CD4-positive, alpha-beta T cell treated with Interferon alpha-2 for 1 hour (primary cell): ENCODE measurements at places on chromosomes 3 and 15.

DNA sequence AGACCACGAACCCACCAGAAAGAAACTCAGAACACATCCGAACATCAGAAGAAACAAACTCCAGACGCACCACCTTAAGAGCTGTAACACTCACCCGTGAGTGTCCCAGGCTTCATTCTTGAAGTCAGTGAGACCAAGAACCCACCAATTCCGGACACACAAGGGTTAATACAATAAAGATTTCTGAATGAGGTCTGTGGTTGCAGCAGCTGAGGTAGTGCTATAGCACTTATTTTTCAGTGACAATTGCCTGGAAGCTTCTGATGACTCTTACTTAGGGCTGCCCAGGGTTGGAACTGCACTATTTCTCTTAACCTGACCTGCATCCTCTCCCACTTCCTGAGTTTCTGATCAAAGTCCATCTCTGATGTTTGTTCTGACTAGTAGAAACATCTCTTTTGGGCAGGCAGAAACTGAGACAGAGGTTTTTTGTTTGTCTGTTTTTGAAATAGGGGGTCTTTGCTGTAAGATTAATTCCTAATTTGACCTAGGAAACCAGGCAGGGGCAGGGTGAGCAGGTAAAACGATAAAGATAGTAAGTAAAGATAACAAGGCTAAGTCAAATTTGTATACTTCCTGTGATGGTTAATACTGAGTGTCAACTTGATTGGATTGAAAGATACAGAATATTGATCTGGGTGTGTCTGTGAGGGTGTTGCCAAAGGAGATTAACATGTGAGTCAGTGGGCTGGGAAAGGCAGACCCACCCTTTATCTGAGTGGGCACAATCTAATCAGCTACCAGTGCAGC is 169.1 kb downstream of the GAP43 start:
- no peak for DNase-seq

DNA sequence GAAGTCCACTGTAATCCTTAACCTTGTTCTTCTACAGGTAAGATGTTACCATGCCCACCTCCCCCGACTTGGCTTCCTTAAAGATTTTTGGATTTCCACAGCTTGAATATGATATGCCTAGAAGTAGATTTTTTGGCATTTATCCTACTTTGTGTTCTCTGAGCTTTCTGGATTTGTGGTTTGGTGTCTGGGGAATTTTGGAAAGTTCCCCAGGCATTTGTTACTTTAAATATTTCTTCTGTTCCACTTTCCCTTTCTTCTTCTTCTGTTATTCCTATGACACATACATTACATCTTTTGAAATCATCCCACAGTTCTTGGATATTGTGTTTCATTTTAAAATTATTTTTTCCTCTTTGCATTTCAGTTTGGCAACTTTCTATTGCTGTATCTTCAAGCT is 122.1 kb upstream of the TMEM108 start:
- DNase-seq, result no peak

DNA sequence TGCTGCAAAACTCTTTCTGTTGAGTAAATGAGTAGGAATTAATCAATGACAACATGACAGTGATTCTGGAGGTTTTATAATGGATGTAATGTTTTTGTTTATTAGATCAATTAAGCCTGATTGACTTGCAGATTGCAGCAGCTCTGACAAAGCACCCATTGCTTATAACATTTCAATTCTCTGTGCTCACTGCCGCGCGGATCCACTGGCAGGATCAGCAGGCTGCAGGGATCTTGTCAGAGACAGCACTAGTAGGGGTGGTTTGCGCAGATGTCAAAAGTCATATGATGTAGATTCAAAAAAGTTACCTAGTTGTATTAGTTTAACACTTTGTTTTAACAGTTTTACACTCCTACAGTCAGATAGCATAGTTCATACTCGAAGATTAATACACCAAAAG is 93.4 kb downstream of the MBNL1 start:
- no peak for DNase-seq

- DNase-seq, result no peak
Observed at GRCh38 chr3:150984066-150984465, 11.5 kb upstream of the CLRN1 start.

DNA sequence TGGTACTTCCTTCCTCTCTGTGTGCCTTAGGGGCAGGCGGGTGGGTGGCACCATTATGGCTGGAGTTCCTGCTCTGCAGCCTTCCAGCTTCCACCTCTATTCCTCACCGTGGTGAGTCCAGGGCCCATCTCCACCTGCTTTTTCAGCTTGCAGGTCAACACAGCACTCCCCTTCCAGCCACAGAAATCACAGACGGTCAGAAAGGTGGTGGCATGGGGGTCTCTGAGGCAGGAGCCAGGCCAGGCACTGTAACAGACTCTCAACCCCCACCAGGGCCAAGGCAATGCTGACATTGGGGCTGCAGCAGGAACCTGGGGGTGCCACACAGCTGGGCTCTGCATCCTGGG is 16.6 kb downstream of the KLF15 start:
- DNase-seq, result no peak

DNA sequence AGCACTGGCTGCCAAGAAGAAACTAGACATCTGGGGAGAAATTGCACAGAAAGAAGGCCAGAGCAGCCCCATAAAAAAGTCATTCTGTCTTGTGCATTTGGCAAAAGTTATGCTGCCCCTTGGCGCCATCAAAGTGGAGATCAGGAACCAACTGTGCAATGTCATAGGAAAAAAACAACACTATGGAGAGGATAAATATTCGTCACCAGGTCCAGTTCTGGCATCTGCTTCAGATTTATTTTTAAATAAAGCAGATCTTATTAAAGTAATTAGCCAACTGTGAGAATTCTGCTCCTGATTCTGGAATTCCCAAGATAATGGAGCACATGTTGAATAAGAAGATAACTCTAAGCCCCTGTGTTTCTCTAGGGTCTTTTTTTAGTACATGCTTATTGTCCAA is 500.0 kb upstream of the IL12A start:
- no peak for DNase-seq

DNA sequence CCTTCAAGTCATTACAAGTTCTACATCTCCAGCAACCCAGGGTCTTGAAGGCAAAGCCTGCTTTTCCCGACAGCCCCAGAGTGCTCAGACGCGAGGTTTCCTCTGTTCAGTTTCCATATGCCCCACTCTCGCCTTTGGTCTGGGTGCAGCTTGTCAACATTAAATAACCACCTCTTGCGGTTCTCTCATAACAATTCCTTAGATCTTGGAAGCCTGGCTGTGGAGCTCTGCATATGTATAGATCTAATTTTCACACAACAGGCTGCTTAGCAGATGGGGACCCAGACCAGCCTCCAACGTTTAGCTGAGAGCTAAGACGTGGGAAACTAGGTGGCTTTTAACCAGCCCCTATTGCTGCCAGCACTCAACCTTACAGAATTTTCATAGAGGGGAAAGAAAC is 295.5 kb downstream of the RPLP1 start:
- no peak for DNase-seq

DNA sequence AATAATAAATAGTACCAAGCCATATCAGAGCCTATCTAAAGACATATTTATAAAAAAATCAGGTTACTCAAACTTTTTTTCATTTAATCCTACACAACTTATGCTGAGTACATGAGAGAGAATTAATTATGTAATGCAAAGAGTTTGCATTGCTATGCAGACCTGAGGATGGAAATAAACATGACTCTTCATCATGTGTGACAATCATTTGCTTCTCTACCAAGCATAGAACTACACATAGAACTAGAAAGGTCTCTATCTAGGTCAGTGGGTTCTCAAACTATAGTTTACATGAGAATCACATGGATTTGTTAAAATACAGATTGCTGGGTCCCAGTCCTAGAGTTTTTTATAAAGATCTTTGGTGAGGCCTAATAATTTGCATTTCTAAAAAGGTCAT is 86.8 kb downstream of the GBE1 start:
- DNase-seq, result no peak

- no peak for DNase-seq
Observed at GRCh38 chr3:4207672-4208071, 95.5 kb upstream of the SETMAR start.

- DNase-seq, result no peak
Observed at GRCh38 chr3:97579365-97579764, 185.2 kb upstream of the ARL6 start.

DNA sequence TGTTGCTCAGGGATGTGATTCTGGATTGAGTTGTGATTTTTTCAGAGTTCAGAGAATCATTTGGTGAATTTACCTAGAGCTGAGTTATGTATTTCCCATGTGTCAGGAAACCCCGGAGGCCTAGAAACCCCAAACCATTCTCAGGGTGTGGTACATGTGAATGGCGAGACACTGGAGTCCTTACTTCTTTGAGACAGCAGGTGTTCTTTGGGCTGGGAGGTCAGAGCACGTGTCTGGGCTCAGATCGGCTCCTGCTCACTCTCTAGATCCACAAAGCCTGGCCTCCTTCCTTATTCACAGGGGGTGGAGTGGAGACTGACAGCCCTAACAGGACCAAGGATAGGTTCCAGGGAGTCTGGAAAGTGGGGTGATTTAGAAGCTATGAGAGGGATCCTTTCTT is 145.8 kb downstream of the CHDH start:
- DNase-seq, result no peak

DNA sequence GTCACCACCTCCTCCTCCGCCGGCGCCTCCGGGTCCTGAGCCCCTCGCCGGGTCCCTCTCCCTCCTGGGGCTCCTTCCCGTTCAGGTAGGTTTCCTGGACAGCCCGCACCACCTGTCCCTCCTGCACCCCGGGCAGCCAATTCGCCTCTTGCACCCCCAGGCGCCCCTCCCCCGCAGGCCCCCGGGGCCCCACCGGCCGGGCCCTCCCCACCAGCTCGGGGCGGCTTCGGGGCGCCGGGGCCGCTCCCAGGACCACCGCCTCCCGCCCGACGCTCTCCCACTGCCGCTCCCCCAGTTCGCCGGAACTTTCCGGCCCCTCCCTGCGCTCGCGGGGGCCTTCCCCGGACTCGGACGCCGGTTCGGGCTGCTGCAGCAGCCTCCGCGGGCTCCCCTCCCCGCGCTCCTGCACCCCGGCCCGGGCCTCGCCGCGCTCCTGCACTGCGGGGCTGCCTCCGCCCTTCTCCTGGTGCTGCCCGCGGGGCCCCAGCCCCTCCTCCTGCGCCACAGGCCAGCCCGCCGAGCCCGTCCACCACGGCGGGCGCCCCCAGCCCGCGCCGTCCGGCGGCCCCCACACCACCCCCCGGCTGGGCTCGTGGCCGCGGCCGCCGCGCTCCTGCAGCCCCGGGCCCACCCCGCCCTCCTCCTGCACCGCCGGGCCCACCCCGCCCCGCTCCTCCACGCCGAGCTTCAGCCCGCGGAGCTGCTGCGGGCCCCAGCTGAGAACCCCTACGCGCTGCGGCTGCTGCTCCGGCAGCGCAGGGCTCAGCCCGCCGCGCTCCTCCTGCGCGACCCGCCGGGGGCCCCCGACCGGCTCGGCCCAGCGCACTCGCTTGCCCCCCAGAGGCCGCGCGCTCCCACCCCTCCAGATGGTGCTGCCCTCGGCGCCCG is 587 bp upstream of the TNK2 start:
- DNase-seq, result no peak

GRCh38 chr3:137869022-137869421 is 104.9 kb downstream of the SOX14 start:
- DNase-seq, result no peak

DNA sequence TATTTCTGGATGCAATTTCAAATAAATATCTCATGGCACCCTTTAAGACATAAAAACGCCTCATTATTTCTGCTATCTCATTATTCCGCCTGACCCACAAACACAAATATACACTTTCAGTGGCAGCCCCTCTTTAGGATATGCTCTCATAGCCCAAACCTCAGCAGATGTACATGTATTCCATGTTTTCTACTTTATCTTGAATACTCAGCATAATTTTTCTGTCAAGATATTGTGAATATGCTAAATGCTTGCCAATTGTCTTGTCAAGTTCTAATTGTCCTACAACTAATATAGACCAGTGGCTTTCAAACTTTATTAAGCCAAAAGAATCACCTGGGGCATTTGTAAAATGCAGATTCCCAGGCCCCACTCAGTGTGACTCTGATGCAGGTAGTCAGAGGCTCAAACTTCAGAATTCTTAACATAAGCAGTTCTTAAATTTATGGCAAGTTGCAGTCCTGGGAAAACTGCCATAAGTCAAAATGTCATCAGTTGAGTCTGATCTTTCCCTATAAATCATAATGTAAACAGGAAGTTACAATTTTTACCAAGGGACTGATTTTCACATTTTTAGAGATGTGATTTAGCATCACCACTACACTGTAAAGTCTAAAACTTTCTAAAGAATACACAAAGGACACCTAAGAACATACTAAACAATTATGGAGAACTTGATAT is 135.1 kb downstream of the TBL1XR1 start:
- DNase-seq, result no peak

GRCh38 chr3:60136601-60137000 is 1086.8 kb upstream of the CFAP20DC start:
- DNase-seq, result no peak

DNA sequence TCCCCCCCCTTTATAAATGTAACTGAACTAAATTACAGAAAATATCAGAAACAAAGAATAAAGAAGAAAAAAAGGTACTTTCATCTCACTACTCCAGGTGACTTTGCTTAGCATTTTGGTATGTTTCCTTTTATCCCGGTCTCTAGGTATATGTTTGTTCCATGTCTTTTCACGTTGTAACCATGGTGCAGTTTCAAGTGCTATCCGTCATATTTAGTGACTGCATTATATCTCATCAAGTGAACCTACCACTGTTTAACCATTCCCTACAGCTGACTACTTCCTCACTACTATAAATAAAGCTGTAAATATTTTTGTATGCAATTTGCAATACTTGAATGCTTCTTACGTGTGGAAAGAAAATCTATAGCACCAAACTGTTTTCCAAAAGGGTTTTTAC is 2.2 kb downstream of the BTBD1 start:
- DNase-seq, result no peak

DNA sequence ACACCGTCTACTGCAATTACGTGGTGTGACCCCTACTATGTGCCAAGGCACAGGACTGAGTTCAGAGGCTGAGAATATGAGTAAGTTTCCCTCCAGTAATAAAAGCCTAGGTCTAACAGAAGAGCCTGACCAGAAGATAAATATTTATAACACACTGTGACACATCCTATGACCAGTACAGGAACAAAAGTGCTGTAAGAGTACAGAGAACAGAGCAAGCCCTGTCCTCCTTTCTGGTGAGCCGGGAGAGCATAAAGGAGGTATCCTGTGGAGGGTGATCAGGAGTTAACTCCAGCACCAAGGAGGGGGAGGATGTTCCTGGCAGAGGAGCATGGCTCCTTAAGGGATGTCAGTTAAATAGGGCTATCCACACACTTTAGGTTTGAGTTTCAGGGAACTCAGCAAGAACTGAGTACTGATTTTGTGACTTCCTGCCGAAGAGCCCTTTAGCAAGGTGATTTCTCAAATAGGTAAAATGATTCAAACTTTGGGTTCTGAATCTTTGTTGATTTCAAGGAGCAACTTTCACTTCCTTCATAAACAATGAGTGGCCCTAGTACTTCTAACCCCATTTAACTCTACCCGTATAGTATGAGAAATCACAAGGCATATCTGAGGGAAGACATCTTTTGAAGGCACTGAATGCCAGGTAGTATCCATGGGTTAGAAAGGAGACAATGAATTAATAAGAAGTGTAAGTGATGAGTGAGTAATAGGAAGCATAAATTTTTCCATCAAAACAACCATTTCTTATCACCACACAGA is 198.0 kb downstream of the THRB start:
- no peak for DNase-seq

- DNase-seq, result no peak
Observed at GRCh38 chr3:4501437-4501836, 8.3 kb downstream of the ITPR1 start.

GRCh38 chr3:40677321-40677720 is 152.6 kb downstream of the ZNF621 start:
- DNase-seq, result no peak
